Left lobe of liver (tissue), 2 donors: ENCODE measurements at places on chromosomes 3 and 15.

GRCh38 chr3:15215996-15216395 lies 9.9 kb downstream of the CAPN7 start:
- DNase-seq = no peak

DNA sequence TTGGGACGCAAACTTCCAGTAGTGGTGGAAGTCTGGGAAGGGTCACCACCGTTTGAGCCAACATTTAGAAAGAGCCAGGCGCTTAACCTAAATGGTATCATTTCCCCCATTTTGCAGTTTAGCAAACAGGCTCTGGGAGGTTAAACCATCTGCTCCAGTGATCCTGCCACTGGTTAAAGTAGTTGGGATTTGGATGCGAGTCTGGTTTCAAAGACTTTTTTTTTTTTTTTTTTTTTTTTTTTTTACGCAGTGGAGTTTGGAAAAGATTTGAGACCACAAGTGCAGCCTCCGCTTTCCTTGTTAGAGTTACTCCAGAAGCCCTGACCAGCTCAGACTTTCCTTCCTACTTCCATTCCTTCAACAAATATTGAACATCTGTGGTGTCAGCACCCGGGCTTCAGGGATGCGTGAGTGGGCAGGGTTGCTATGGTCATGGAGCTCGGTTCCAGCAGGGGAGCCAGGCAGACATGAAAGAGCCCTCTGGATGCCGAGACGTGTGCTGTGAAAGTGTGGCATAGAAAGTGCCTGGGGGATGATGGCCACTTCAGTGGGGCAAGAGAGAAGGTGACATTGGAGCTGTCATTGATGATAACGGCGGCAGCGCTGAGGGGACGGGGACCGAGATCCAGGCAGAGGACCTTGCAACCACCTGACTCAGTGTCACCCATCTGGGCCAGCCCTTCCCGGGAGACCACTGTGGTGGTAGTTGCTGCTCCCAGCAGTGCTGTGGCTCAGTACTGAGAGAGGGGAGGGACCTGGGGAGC lies 1.1 kb upstream of the RNU6-1 start:
- no peak for DNase-seq

GRCh38 chr3:135268941-135269532 lies 474.0 kb downstream of the EPHB1 start:
- no peak for DNase-seq

- DNase-seq = no peak
These were observed 43.6 kb downstream of the BLM start for GRCh38 chr15:90760661-90761232.

DNA sequence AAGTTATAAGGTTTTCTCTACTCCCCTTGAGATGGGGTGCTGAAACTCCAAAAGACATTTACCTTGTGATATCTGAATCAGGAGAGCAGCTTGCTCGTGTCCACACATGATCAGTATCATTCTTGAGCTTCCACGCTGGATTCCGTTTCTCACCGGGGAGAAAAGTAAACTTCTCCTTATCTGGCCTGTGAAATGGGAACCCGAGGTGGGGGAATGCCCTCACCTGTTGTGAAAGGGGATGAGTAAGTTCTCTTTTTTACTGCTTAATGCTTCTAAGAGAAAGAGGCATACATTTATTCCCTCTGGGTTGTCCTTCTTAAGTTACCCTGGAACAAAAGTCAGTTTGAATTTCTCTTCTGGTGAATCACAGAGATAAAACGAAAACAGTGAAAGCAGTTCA lies 440.5 kb upstream of the ADAMTS9 start:
- DNase-seq = no peak

DNA sequence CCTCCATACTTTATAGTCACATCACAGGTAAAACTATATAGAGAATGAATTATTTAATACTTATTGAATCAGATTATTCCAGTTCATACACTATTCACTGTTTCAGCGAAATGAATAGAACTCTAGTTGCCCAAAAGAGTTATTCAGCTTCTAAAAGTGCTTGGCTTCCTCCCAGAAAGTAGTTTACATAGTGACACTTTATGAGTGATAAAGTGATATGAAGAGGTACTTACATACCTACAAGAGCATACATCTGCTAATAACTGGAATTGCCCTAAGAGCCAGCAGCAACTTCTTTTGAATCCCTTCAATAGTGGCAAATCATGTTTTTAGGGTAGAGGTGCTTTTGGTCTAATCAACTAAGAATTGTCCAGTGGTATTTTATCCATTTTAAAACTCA lies 635.1 kb upstream of the AGTR1 start:
- no peak for DNase-seq

GRCh38 chr3:154227531-154227930 lies 96.8 kb downstream of the DHX36 start:
- no peak for DNase-seq

GRCh38 chr3:159667261-159667660 lies 321.4 kb upstream of the IL12A start:
- no peak for DNase-seq

DNA sequence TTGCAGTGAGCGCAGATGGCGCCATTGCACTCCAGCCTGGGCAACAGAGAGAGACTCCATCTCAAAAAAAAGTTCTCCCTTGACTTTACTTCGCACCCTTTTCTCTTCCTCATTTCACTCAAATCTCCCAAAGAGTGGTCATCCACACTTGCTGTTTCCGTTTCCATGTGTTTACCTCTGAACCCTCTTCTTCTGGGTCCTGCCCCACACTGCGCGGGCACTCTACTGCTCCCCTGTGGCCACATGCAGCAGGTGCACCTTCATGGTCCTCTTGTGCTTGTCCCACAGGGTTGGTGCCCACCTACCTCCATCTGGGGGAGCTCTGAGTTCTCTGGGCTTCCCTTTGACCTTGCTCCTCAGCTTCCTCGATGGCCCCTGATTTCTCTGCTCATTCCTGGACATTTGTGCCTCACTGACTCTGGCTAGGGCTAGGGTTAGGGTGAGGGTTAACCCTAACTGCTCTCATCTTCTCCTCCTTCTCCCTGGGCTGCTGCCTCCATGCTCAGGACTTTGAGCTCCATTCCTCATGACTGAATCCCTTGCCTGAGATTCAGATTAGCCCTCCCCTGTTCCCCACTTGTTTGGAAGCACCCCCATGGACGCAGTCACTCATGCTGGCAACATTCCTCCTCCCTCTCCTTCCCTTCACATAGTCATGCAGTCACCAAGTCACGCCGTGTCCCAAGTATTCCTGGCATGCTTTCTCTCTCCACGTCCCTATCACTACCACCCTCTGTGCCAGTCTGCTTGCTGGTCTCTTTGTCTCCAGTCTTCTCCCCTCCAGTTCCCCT lies 26.6 kb upstream of the KY start:
- no peak for DNase-seq

DNA sequence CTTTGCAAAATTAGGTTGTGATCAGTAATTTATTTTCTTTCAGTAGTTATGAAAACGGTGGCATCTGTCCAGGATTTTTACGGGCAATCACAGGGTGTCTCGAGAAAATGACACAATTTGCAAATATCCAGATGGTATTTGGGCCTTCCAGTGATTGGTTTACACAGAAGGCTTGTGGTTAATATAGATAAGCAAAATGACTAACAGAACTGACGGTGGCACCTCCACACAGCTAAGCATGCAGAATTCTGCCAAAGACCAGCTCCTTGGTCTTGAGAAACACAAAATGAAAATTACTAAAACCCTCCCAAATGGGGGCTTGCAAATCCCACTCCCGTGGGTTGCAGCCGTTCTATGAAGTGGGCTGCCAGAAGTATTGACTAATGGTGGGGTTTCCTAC lies 5.5 kb downstream of the ARHGEF3 start:
- no peak for DNase-seq

DNA sequence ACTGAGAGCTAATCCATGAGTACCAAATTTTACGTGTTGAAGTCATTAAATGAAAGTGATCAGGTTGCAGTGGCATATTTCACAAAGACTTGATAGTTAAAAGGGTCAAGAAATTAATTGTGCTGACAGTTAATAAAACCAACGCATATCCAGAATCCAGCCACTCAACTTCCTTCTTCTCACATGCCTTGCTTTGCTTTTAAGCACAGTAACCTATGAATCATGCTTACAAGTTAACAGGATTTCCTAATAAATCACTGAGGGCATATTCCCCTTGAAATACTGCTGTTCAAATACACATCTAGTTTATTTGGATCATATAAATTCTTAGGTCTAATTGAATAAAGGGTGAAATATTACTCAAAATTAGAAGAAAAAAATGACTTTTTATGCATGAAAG lies 801.5 kb upstream of the EPHA6 start:
- DNase-seq = no peak

DNA sequence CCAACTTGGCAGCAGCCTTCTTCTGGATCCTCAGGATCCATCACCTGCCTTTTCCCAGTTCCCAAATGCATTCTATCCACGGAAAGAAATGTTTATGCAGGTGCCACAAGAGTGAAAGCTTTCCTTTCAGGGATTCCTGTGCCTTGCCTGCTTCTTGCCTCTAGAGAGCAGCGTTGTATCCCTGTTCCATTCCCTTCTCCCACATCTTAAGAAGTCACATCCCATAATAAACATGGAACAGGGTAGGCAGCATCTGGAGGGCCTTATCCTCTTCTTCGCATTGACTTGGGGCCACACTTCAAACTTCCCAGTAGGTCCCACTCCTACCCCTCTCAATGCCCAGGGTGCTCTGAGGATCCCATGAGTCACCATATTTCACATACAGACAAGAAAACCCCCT lies 72.7 kb upstream of the DCLK3 start:
- DNase-seq = no peak

DNA sequence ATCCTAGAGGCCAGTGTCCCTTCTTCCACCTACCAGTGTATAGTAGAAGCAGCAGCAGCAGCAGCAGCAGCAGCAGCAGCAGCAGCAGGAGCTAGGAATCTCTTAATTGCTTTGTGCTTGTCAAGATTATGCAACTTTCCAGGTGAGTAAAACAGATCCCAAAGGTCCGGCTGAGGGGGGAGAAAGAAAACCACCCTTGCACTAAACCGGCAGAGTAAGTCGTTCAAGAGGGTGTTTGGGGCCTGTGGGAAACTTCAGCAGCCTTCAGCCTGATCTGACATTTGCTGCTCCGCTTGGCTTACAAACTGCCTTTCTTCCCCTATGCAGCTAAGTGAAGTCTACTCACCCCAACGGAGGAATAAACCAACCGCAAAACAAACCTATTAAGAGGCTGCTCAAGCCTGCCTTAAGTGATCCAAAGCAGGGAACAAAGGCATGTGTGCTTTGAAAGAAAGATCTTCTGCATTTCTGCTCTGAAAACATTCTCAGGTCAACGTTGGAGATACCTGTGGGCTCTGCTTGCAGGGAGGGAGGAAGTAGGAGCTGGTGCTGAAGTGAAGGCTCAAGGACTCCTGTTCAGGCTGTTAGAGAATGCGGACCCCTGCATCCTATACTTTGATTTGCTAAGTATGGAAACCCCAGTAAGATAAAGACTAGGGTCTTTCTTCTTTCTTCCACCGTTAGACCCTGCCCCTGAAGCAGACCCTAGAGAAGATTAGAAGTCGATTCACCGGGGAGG lies 35.7 kb upstream of the DLG1 start:
- DNase-seq = peak; percentile 11

DNA sequence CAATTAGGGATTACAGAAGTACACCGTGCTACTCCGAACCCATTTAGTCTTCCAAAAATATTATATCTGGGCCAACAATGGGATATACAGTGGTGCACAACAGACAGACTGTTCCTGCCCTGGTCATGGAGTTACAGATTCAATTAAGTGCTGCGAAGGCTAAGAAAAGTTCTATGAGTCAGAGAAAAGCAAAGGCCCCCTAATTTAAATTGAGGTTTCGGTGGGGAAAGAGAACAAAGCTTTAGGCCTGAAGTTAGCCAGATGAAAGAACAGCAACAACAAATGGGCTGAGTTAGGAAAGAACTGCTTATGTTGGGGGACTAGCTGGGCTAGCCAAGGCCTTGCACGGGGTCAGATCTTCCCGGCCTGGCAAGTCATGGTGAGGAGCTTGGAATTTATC lies 131.8 kb downstream of the MDFIC2 start:
- no peak for DNase-seq

DNA sequence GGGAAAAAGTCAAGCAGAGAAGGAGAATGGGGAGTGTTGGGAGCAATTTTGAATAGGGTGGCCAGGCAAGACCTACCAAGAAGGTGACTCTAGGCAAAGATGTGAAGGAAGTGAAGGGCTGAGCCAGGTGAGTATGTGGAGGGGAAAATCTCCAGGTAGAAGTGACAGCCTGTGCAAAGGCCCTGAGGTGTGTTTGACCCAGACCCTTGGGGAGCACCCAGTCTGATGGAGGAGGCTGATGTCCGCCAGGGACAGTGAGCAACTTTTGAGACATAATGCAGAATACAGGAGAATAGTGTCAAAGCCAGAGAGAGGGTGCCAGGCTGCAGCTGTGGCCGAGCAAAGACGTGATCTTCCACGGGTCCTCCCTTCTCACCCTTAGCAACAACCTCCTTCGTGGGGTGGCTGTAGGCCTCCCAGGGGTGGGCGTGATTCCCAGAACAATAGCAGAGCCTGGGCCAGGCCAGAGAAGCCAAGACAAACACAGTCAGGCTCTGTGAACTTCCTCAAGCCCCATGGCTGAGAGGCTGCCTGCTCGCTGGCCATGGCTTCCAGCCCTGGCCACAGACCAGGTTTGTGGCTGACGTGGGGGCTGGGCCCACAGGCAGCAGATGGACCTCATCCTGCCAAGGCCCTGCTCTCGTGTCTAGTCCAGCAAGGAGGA lies 58.1 kb downstream of the SLC6A6 start:
- DNase-seq = no peak

- no peak for DNase-seq
These were observed 32.5 kb downstream of the FNDC3B start for GRCh38 chr3:172071780-172072330.

GRCh38 chr3:118292841-118293240 lies 741.8 kb downstream of the IGSF11 start:
- DNase-seq = no peak

GRCh38 chr3:57864853-57865252 lies 108.7 kb downstream of the SLMAP start:
- no peak for DNase-seq

DNA sequence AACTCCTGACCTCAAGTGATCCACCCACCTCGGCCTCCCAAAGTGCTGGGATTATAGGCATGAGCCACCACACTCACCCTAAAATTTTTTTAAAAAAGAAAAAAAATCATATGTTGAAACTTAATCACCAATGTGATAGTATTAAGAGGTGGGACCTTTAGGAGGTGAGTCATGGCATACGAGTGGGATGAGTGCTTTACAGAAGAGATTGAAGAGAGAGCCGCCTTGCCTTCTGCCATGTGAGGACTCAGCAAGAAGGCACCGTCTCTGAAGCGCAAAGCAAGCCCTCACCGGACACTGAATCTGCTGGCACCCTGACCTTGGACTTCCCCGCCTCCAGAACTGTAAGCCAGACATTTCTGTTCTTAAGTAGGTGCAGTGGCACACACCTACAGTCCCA lies 5.5 kb downstream of the ARPIN start:
- no peak for DNase-seq

GRCh38 chr3:72368331-72368975 lies 479.8 kb downstream of the SHQ1 start:
- no peak for DNase-seq

DNA sequence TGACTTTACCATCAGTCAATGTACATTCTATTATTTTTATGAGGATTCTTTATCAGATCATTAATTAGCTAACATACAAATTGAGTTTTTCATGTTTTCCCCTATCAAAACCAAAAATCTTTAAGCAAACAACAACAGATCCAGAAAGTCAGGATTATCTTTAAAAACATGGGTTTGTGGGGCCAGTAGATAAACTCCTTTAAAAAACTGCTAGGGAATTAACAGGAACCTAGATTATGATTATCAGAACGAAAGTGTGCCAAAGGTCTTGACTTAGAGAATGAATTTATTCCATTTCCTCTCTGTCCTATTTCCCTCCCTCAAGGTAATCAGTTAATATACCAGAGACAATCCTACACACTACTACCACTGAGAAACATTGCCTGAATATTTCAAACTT lies 13.2 kb upstream of the CCDC13 start:
- DNase-seq = no peak

- peak; percentile 46 for DNase-seq
These were observed 1.0 kb upstream of the IGF2BP2 start for GRCh38 chr3:185825639-185826481.
